ENCODE measurements at places on chromosomes 1 and 21. TPM values are rescaled to one million over a fixed set of nuclear protein-coding genes. Genes with fewer than 3 reads are reported as not detected.

SKI gene
- total RNA-seq = 9.6 TPM

ERO1B gene
- 0.86 TPM for total RNA-seq

BGLAP gene
- 0.62 TPM for total RNA-seq

FNBP1L gene
- total RNA-seq = 41.3 TPM

SLC5A9 gene
- 12.5 TPM for total RNA-seq

TMPRSS3 gene
- total RNA-seq = 3.5 TPM

DNAI4 gene
- total RNA-seq = 0.04 TPM

REG4 gene
- not detected for total RNA-seq

MTARC1 gene
- 64.2 TPM for total RNA-seq

FMOD gene
- total RNA-seq = not detected

ADARB1 gene
- total RNA-seq = 9.2 TPM

COL11A1 gene
- total RNA-seq = not detected

ALPL gene
- total RNA-seq = not detected

LRRC52 gene
- total RNA-seq = not detected

ESRRG gene
- total RNA-seq = not detected

MSH4 gene
- total RNA-seq = 0.09 TPM

FOXO6 gene
- 0.13 TPM for total RNA-seq

SEC16B gene
- 5.3 TPM for total RNA-seq

PLPP3 gene
- total RNA-seq = 65.8 TPM

S100A1 gene
- 151 TPM for total RNA-seq

TMCC2 gene
- 0.21 TPM for total RNA-seq

ZBTB8B gene
- total RNA-seq = 0.01 TPM

PRRX1 gene
- total RNA-seq = not detected

OR10K2 gene
- not detected for total RNA-seq

SUSD4 gene
- total RNA-seq = not detected

CSMD2 gene
- total RNA-seq = not detected

SPRR5 gene
- not detected for total RNA-seq

IGSF3 gene
- total RNA-seq = 0.11 TPM

Data from HepG2 (cell line).